ENCODE measurements at places on chromosomes 2 and 18. TPM values are rescaled to one million over a fixed set of nuclear protein-coding genes. Genes with fewer than 3 reads are reported as not detected.

Gene SLC11A1
- total RNA-seq = 0.09 TPM

Gene WNT6
- not detected for total RNA-seq

Gene PNPT1
- total RNA-seq = 27.0 TPM

Gene RAB11FIP5
- total RNA-seq = 48.5 TPM

Gene LOXL3
- total RNA-seq = 11.9 TPM

Gene MSTN
- total RNA-seq = 0.08 TPM

Gene PLEKHH2
- total RNA-seq = 5.4 TPM

Gene ZC3H6
- 2.9 TPM for total RNA-seq

Gene GALR1
- total RNA-seq = not detected

Gene EFR3B
- total RNA-seq = 1.1 TPM

Gene FOXD4L1
- 0.16 TPM for total RNA-seq

Gene NT5C1B
- not detected for total RNA-seq

Gene USP37
- total RNA-seq = 14.8 TPM

Gene GAD1
- not detected for total RNA-seq

Gene ARHGEF33
- total RNA-seq = 0.25 TPM
